ENCODE measurements at places on chromosomes 3 and 15.

- DNase-seq = no peak
Observed at GRCh38 chr3:31092748-31093589, 198.5 kb upstream of the GADL1 start.

DNA sequence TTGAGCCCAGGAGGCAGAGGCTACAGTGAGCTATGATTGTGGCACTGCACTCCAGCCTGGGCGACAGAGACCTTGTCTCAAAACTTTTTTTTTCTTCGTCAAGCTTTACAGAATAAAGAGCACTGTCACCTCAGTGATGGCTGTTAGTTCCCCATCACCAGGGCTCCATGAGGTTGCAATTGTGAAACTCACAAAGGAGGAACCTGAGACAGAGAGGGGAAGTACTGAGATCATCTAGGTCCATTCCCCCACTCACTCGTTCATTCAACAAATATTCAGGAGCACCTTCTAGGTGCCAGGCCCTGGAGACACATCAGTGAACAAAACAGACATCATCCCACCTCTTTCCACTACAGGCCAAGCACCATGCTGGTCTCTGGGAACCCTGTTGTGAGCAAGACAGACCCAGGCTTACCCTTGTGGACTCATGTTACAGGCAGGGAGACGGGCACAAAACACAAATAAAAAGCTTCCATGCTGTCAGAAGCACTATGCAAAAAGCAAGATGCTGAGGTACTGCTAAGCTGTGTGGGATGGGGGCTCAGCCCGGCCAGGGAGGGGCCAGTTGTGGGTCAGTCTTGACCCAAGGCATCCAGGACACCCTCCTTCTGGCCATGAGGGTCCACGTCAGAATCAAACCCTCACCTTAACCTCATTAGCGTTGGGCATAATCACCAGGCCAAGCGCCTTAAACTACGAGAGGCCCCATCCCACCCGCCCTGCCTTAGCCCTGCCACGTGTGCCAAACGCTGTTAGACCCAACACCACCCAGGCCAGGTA is 2.1 kb upstream of the RHO start:
- DNase-seq = no peak

- DNase-seq = no peak
Observed at GRCh38 chr3:14531856-14532395, 8.2 kb downstream of the GRIP2 start.

DNA sequence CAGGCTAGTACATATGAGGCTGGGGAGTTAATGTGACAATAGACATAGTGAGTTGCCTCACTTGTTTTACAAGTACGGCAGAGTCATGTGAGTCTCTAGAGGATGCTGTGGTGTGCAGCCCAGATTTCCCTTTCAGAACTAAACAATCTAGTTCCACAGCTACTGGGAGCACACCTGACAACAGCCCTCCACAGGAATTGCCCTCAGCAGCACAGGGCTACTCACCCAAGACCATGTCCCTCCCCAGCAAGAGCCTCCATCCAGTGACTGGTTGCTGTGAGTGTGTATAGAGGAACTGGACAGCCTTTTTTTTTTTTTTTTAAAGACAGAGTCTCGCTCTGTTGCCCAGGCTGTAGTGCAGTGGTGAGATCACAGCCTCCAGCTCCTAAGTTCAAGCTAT is 40.2 kb upstream of the UBE2E2 start:
- DNase-seq = no peak

GRCh38 chr15:64389036-64389435 is 1.4 kb downstream of the TRIP4 start:
- DNase-seq = no peak

DNA sequence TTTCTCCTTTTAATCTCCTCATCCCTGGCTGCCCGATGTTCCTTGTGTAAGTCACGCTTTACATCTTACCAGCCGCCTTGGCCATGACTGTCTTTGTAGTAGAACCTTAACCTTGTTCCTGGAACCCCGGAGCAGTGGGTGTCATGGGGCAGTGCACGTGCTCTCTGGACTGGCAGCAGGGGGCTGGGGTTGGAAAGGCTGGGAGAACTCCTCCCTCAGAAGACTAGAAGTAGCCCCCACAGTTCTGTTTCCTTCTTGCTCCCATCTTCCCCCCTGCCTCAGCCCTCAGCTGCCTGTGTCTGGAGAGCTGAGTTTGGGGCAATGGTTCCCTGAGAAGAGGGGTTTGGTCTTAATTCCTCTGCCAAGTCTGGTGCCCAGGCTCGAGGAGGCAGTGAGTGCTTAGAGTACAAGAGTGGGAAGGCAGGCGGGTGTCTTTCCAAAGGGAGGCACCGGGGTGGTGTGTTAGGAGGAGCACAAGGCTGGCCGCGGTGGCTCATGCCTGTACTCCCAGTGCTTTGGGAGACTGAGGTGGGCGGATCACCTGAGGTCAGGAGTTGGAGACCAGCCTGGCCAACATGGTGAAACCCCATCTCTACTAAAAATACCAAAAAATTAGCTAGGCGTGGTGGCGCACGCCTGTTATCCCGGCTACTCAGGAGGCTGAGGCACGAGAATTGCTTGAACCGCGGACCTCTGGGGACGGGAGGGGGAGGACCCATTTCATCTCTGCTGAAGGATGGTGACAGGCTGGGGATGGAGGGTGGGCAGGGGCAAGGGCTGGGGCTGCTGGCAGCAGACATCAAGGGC is 100.4 kb downstream of the VGLL4 start:
- no peak for DNase-seq

GRCh38 chr3:30659270-30660130 is 53.1 kb downstream of the TGFBR2 start:
- no peak for DNase-seq

- no peak for DNase-seq
Observed at GRCh38 chr15:62187910-62188309, 22.8 kb upstream of the C2CD4B start.

DNA sequence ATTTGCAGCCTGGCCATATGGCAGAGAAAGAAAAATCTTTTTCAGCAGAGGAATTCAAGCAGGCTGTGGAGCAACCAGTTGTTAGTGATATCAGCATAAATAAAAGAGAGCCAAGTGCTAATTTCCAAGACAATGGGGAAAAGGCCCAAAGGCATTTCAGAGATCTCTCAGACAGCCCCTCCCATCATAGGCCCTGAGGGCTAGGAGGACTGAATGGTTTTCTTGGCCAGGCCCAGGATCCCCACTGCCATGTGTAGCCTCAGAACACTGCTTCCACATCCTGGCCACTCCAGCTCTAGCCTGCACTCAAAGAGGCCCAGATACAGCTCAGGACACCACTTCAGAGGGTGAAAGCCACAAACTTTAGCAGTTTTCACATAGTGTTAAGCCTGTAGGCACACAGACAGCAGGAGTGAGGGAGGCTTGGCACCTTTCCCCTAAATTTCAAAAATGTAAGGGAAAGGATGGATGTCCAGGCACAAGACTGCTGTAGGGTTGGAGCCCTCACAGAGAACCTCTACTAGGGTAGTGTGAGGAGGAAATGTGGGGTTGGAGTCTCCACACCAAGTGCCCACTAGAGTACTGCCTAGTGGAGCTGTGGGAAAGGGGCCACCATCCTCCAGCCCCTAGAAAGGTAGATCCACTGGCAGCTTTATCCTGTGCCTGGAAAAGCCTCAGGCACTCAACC is 191.4 kb downstream of the TBL1XR1 start:
- no peak for DNase-seq

GRCh38 chr3:35500641-35501350 is 138.5 kb upstream of the ARPP21 start:
- no peak for DNase-seq

- DNase-seq = no peak
Observed at GRCh38 chr3:179927191-179927590, 109.5 kb downstream of the PEX5L start.

DNA sequence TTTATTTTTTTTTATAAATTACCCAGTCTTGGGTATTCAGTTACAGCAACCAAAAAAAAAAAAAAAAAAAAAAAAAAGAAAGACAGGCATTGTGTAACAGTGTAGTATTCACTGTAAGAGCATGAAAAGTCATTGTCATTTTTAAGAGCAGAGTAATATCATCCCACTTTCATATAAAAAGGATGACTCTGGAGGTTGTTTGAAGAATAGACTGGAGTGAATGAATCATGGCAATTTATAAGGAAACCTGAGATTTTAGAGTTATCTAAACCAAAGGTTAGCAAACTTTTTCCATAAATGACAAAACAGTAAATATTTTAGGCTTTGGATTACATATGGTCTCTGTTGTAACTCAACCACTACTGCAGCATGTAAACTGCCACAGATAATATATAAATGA is 794.9 kb downstream of the NTRK3 start:
- no peak for DNase-seq

- no peak for DNase-seq
Observed at GRCh38 chr15:78766041-78766440, 45.2 kb downstream of the ADAMTS7 start.

DNA sequence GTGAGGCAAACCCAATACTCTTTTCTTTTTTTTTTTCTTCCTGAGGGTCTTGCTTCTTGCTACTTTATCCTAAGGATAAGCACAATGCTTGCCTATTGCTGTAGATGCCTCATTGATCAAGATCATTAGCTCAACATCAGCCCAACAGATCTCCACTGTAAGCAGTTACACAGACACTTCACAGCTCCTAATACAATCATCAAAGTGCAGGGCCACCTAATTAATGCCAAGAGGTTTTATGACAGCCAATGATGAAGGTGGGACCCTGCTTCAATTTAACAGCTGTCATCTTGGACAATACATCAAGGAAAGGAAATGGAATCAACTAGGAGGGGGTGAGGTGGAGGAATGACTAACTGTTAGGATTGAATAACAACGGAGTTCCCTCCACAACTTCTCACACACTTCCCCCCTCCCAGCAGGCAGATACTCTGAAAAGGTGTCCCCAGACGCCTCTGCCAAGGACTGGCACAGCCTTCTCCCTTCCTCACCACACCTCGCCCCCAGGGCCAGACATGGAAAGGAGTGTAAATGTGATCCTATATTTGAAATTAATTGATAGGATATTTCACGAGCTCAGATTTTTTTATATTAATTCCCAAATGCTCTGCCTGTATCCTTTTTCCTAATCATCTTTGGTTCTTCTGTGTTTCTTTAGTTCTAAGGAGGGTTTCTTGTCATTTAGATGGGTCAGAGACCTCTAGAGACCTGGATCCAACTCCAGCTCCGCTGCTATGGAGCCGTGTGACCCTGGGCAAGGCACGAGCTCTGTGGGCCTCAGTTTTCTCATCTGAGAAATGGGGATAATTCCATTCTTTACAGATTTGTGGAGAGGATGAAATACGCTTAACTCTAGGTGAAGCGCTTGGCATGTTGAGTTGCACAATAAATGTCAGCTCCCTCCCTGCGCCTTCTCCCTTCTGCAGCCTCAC is 1.2 kb downstream of the DCLK3 start:
- no peak for DNase-seq

DNA sequence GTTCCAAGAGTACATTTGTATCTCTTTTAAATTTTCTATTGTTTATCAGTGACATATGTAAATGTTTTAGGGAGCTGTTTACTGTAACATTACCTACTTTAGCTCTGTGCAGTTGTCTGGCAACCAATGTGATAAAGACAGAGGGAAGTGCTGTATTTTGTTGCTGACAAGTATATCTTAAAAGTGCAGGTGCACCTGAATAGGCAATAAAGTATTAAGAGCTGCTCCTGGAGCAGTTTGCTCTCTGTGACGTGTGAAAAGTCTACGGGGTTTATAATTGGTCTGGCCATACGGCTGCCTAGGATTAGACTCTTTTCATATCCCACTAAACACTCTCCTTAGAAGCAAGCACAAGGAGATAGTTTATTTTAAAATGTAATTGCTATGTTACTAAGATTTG is 178.3 kb downstream of the IGF1R start:
- DNase-seq = no peak

DNA sequence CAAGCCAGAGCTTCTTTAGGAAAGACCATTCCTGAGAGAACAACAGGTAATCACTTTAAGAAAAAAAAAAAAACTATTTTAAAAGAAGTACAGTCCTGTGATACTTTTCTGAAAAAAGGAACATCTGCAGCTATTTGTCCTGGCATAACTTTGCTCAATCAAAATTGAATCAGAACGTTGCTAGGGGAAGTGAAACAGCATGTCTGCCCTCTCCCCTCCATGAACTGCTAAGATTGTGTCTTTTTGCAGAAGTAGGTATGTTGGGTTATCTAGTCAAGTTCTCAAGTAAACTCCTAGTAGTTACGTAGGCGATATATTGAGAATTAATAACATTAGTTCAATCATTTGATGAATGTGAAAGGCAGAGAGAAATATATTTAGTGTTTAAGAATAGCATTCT is 1013.3 kb downstream of the TUSC7 start:
- DNase-seq = no peak

DNA sequence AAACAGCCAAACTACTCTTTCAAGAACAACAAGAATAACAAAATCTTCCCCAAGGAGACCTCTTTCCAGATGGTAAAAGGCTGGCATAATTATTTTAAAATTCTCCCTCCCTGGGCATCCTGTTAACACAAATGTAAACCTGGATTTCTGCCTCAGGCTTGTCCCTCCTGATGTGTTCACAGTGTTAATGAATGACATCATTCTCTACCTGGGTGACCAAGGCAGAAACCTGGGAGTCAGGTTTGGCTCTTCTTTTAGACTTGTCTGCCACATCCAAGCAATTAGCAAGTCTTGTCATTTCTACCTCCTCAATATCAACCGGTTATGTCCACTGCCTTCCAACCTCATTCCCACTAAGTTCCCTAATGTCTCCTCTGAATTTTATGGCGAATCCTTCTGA is 368.7 kb upstream of the TBL1XR1 start:
- no peak for DNase-seq

DNA sequence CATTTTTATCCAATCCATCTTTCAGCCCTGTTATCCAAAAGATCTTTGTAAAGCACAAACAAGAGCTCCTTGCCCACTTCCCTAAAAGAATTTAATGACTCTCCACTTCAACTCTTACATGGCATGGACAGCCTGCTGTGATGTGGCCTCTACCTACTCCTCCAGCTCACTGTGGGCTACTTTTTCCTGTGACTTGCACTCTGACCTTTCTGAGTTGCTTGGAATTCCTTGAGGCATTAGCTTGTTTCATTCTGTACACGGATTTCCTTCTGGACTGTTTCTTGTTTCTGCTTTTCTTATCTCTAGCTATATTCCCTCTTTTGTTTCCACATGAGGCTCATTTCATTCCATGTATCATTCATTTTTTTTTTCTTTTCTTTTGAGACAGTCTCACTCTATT is 15.2 kb downstream of the QTRT2 start:
- no peak for DNase-seq

DNA sequence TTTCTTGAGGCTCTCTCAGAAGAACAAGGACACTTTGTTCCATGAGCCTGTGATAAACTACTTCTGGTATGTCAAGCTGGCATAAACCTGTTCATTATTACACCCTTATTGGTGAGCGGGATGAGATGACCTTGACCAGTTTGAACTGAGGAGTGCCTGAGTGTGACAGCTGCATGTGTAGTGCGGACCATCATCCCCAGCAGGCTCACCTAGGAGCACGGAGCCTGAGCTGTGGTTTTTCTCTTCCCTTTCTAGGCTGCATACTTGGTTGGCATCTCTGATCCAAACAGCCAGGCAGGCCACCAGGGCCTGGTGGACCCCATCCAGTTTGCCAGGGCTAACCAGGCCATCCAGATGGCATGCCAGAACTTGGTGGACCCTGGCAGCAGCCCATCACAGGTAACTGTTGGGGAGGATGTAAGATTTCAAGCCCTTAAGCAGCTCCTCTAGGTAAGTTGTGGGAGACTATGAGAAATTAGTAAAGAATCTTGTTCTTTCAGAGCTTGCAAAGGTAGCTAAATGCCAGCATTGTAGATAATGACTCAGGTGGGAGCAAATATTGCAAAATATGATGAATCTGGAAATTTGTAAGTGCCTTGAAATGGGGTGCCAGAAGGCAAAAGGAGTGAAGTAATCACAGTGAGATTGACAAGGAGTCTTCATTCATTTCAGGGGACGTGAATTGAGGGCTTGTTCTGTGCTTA is 288.9 kb upstream of the TPM1 start:
- DNase-seq = no peak

All from activated CD8-positive, alpha-beta T cell treated with anti-CD3 and anti-CD28 coated beads for 36 hours (primary cell).